ENCODE measurements at places on chromosomes 1 and 21. TPM values are rescaled to one million over a fixed set of nuclear protein-coding genes. Genes with fewer than 3 reads are reported as not detected.

- DNase-seq, result peak; percentile 83
- H3K4me3 ChIP-seq, result peak overlapping the region; percentile 25
- H3K27me3 ChIP-seq, result no peaks in the 10 kb centered on the region
- H3K4me1 ChIP-seq, result no peaks in the 10 kb centered on the region
- peak overlapping the region; percentile 91 for H3K27ac ChIP-seq
These were observed 21.8 kb upstream of the COL9A2 start for GRCh38 chr1:40338745-40339419.

Gene AUNIP
- total RNA-seq, result 0.97 TPM

- H3K4me1 ChIP-seq, result peaks cover 53% of the 10 kb centered on the region
- DNase-seq, result no peak
- no peak overlapping the region for H3K4me3 ChIP-seq
These were observed 6.5 kb upstream of the SLX9 start for GRCh38 chr21:44933199-44933917.

Gene EDARADD
- total RNA-seq, result 0.97 TPM

- no peak overlapping the region for H3K27ac ChIP-seq
- no peaks in the 10 kb centered on the region for H3K27me3 ChIP-seq
- DNase-seq, result no peak
- no peaks in the 10 kb centered on the region for H3K36me3 ChIP-seq
- no peak overlapping the region for H3K4me3 ChIP-seq
- H3K4me1 ChIP-seq, result peaks cover 52% of the 10 kb centered on the region
These were observed 12.7 kb upstream of the AIM2 start for GRCh38 chr1:159089184-159089791.

DNA sequence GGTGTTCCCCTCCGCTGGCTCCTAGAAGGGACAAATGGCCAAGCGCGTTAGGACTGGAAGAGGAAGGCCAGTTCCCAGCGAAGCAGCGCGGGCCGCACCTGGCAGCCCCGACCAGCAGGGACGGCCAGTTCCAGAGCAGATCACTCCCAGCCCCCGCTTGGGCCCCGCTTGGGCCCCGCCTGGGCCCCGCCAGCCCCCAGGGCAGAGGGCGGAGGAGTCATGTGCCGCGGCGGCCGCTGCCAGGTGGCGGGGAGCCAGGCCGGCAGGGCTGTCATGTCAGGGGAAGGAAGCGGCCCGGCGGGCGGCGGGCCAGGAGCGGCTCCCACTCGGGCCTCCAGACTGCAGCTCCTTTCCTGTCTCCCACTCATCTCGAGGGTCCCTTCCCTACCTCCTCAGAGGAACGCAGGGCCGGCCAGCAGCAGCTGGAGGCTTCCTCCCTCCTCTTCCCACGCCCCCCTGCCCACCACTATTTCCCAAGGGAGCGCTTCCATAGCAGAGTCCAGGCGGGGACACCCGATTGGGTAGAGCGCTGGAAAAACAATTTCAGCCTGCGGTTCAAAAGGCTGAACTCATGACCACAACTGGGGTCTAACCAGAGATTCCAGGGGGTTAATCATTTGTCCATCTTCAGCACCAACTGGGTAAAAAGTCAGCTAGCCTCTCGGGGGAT, 16.5 kb downstream of the ZNF697 start:
- H3K27ac ChIP-seq, result peak overlapping the region; percentile 73
- H3K4me3 ChIP-seq, result peak overlapping the region; percentile 21
- no peaks in the 10 kb centered on the region for H3K27me3 ChIP-seq
- H3K4me1 ChIP-seq, result peaks cover 26% of the 10 kb centered on the region

DNA sequence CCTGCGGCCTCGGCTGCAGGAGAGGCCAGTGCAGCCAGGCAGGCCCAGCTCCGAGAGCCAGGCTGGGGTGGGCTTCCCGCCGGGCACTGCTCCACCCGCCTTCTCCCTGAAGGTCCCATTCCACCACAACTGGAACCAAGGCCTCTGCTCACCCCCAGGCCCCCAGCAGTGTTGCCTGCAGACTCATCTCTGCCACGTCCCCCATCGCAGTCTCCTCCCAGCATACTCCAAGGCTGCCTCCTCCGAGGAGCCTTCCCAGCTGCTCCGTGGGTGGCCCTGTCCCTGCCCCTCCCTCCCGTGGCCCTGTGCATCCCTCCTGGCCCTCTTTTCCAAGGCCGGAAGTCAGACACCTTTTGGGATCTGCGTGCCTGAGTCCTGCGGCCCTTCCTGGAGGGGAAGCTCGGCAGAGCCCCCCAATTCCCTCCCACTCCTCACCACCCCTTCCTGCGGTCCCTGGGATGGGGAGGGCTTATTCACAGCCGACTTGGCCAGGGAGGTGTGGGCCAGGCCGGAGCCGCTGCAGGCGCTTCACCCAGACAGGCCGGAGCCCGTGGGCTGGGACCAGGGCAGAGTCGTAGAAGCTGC, 47.6 kb downstream of the SLX9 start:
- DNase-seq, result no peak
- no peak overlapping the region for H3K4me3 ChIP-seq
- H3K36me3 ChIP-seq, result no peaks in the 10 kb centered on the region

- no peak for DNase-seq
- peaks cover 8% of the 10 kb centered on the region for H3K4me1 ChIP-seq
- no peak overlapping the region for H3K4me3 ChIP-seq
- peaks cover 17% of the 10 kb centered on the region for H3K36me3 ChIP-seq
These were observed 75.3 kb downstream of the FOXJ3 start for GRCh38 chr1:42259739-42260064.

Gene SYDE2
- total RNA-seq, result 12.8 TPM

DNA sequence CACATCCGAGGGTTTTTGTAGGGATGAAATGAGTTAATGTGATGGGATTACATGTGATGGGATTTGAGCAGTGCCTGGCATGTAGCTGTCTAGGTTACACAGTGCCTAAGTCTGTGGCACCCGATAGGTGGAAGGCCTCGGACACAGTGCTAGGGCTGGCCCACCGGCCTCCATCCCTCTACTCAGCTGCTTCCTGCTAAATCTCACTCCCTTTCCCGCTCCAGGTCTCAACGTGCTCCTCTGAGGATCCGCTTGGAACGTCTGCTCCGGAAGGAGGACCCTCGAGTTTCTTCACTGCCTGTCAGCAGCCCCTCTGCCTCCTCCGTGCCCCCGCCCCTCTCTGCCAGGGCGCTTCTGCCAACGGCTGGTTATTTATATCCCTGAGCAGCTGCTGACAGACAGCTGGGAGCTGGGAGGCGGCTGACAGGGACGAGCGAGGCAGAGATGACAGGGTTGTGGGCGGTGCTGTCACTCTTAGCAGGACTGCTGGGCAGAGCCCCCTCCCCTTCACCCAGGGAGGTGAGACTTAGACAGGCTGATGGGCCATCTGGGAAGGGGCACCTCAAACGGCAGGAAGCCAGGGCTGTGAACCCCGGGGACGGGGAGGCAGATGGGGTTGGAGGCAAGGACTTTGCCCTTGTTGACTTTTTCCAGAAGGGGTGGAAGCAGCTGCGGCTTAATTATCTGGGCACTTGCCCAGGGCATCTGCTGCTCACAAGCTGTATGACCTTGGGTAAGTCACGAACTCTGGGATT, 26.6 kb upstream of the LRRN2 start:
- DNase-seq, result no peak
- no peak overlapping the region for H3K4me3 ChIP-seq
- no peak overlapping the region for H3K27ac ChIP-seq
- no peaks in the 10 kb centered on the region for H3K36me3 ChIP-seq
- peaks cover 42% of the 10 kb centered on the region for H3K27me3 ChIP-seq

Gene MNDA
- total RNA-seq, result 21.9 TPM

Gene B3GALT5
- total RNA-seq, result 0.03 TPM

Gene RPE65
- not detected for total RNA-seq

Gene TEDDM1
- total RNA-seq, result not detected

DNA sequence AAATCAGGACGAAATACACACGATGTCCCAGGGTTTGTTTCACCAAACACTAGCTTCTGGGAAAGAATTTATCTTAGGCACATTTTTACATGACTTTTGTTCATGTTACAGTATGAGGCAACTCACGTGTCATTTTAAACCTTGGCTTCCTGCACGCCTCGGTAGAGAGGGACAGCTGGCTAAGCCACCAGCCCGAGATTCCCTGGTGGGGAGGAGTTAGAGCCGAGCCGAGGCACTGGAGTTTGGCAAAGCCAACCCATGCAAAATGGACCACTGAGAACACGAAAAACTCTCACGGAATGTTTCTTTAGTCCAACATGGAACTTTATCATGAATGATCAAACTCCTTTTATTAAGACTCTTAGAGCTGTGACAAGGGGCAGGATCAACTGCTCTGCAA, 240.0 kb downstream of the DYRK1A start:
- DNase-seq, result no peak
- H3K27me3 ChIP-seq, result no peaks in the 10 kb centered on the region
- H3K27ac ChIP-seq, result no peak overlapping the region
- no peak overlapping the region for H3K4me3 ChIP-seq
- H3K36me3 ChIP-seq, result no peaks in the 10 kb centered on the region

GRCh38 chr1:245481261-245481660, 326.5 kb downstream of the KIF26B start:
- H3K27me3 ChIP-seq, result no peaks in the 10 kb centered on the region
- no peak overlapping the region for H3K27ac ChIP-seq
- H3K36me3 ChIP-seq, result no peaks in the 10 kb centered on the region
- peaks cover 2% of the 10 kb centered on the region for H3K4me1 ChIP-seq

DNA sequence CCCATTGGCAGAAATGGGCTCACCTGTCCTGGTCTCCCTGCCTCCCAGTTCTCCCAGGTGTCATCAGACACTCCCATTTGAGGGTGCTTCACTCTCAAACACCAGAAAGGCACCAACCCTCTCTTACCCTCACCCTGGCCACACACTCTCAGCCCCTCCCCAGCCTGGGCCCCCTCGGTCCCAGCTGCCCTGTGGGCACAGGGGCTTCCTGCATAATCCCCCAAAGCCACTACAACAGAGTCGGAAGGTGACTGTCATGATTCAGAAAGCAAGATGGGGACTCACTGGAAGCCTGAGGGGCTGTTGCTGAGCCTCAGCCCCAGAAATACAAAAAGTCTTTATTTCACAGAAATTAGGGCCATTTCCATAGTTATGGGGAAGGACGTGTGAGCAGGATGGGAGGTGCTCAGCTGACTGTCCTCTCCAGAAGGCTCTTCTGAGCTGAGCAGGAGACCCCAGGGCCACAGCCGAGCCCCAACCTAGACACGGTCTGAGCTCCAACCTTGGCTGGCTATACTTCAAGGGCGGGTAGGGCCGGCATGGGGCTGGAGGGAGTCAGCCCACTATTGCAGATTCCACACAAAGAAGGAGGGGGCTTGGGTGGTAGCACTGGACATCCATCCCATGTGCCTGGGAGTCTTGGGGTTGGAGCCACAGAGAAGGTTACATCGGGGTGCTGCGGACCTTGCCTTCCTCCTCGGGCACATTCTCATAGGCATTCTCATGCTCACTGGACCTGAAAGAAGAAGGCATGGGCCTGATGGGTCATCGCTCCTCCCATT, 6.3 kb downstream of the PDZK1IP1 start:
- no peak for DNase-seq
- no peak overlapping the region for H3K27ac ChIP-seq
- peaks cover 13% of the 10 kb centered on the region for H3K4me1 ChIP-seq
- peaks cover 15% of the 10 kb centered on the region for H3K27me3 ChIP-seq

DNA sequence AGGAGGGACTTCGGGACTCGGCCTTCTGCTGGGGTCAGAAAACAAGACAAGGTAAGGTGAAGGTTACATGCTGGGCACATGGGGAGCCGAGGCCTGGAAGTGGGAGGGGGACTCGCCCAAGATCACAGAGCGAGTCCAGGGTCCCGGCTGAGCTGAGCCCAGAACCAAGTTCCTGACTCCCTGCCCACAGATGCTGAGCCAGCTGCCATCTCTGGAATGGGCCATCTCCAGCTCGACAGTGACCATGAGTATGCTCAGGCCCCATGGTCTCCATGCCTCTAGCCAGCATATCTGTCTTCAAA, 26.7 kb upstream of the EDN2 start:
- no peak for DNase-seq
- no peak overlapping the region for H3K27ac ChIP-seq
- no peaks in the 10 kb centered on the region for H3K27me3 ChIP-seq
- H3K4me1 ChIP-seq, result peaks cover 13% of the 10 kb centered on the region
- peaks cover 35% of the 10 kb centered on the region for H3K36me3 ChIP-seq
- no peak overlapping the region for H3K4me3 ChIP-seq

GRCh38 chr1:50328552-50328951, 94.7 kb downstream of the DMRTA2 start:
- no peaks in the 10 kb centered on the region for H3K4me1 ChIP-seq
- no peaks in the 10 kb centered on the region for H3K36me3 ChIP-seq
- peaks cover 49% of the 10 kb centered on the region for H3K27me3 ChIP-seq
- DNase-seq, result no peak
- no peak overlapping the region for H3K27ac ChIP-seq

GRCh38 chr1:219990782-219991510, 55.4 kb downstream of the EPRS1 start:
- H3K4me1 ChIP-seq, result peaks cover 3% of the 10 kb centered on the region
- H3K4me3 ChIP-seq, result no peak overlapping the region
- H3K27ac ChIP-seq, result no peak overlapping the region
- DNase-seq, result peak; percentile 5
- no peaks in the 10 kb centered on the region for H3K36me3 ChIP-seq
- no peaks in the 10 kb centered on the region for H3K27me3 ChIP-seq

- H3K4me1 ChIP-seq, result no peaks in the 10 kb centered on the region
- DNase-seq, result no peak
- H3K27ac ChIP-seq, result no peak overlapping the region
- H3K27me3 ChIP-seq, result no peaks in the 10 kb centered on the region
These were observed 222.6 kb downstream of the CAMTA1 start for GRCh38 chr1:7007902-7008301.

DNA sequence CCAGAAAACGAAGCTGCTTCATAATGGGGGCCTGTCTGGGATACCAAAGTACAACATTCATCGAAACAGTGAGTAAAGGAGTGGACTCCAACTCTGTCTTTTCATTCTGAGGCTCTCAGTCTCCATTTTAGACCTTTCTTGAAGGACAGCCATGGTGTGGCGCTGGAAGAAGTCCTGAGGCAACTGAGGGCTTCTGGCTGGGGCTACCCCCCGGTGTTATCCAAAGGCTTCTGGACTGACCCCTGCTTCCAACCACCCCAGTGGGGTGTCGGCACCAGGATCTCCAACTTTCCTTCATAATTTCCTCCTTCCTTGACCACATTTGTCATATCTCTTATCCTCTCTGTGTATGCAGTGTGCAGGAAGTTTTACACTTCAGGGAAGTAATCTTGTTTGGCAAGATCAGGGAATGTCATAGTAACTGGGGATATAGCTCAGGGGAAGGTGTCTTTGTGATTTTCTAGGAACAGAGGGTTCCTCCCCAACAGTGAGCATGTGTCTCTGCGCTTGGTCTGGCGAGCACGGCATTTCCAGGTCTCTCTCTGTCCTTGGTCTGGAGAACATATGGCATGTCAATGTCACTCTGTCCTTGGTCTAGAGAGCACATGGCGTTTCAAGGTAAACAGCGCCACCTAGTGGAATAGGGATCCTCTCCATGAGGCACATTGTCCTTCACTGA, 19.4 kb upstream of the BSDC1 start:
- H3K27me3 ChIP-seq, result peaks cover 6% of the 10 kb centered on the region
- H3K27ac ChIP-seq, result no peak overlapping the region
- DNase-seq, result peak; percentile 40
- no peaks in the 10 kb centered on the region for H3K4me1 ChIP-seq
- H3K36me3 ChIP-seq, result no peaks in the 10 kb centered on the region
- H3K4me3 ChIP-seq, result no peak overlapping the region

Gene UBASH3A
- 1.3 TPM for total RNA-seq
